Smooth muscle cell of bladder (primary cell): ENCODE measurements at places on chromosomes 2 and 18. TPM values are rescaled to one million over a fixed set of nuclear protein-coding genes. Genes with fewer than 3 reads are reported as not detected.

Gene CHRND
- total RNA-seq: not detected in 2 replicates

Gene CRYGD
- total RNA-seq: not detected in 2 replicates

Gene LYPD6
- total RNA-seq: 0.18 and 0.57 TPM in 2 replicates

Gene CHRNG
- not detected in 2 replicates for total RNA-seq

Gene TNFAIP6
- 104 and 350 TPM in 2 replicates for total RNA-seq

Gene PSMA8
- not detected in 2 replicates for total RNA-seq

Gene BCS1L
- 28.2 and 30.6 TPM in 2 replicates for total RNA-seq

Gene ACMSD
- under 0.01 TPM in 1 of 2 replicates, not detected in the other for total RNA-seq

Gene AP1S3
- total RNA-seq: 3.4 and 5.9 TPM in 2 replicates

Gene ONECUT2
- under 0.01 TPM in 2 replicates for total RNA-seq

Gene DSG3
- under 0.01 and 0.28 TPM in 2 replicates for total RNA-seq

Gene BBS5
- total RNA-seq: 4.7 and 6.6 TPM in 2 replicates

Gene MSTN
- 0.09 and 0.14 TPM in 2 replicates for total RNA-seq

Gene CCDC148
- total RNA-seq: 0.28 and 0.46 TPM in 2 replicates

Gene SFTPB
- not detected in 2 replicates for total RNA-seq

Gene PCARE
- under 0.01 TPM in 1 of 2 replicates, not detected in the other for total RNA-seq

Gene SUCLG1
- 42.3 and 44.8 TPM in 2 replicates for total RNA-seq

Gene OTOF
- under 0.01 and 0.14 TPM in 2 replicates for total RNA-seq

Gene CIB4
- total RNA-seq: not detected in 2 replicates

Gene UGT1A10
- 0.43 and 0.83 TPM in 2 replicates for total RNA-seq

Gene IL36A
- not detected in 2 replicates for total RNA-seq

Gene CFAP221
- not detected in 2 replicates for total RNA-seq

Gene PAIP2B
- 0.85 and 0.92 TPM in 2 replicates for total RNA-seq

Gene CYP26B1
- 0.14 and 0.18 TPM in 2 replicates for total RNA-seq

Gene OTOS
- total RNA-seq: not detected in 2 replicates

Gene ALPI
- total RNA-seq: not detected in 2 replicates

Gene KCNE4
- 27.2 and 43.9 TPM in 2 replicates for total RNA-seq

Gene ABCB11
- not detected in 2 replicates for total RNA-seq

Gene CPSF3
- 45.2 and 49.5 TPM in 2 replicates for total RNA-seq

Gene KLHL30
- total RNA-seq: 0.46 and 0.57 TPM in 2 replicates

Gene PLA2R1
- total RNA-seq: 7.5 and 10.0 TPM in 2 replicates

Gene SPEG
- 3.7 and 9.8 TPM in 2 replicates for total RNA-seq

Gene ZNF521
- 25.0 and 37.3 TPM in 2 replicates for total RNA-seq

Gene MOGAT1
- not detected in 2 replicates for total RNA-seq

Gene CXCR1
- total RNA-seq: not detected in 2 replicates

Gene ACVR1C
- under 0.01 and 0.09 TPM in 2 replicates for total RNA-seq

Gene ERFE
- 1.7 and 7.3 TPM in 2 replicates for total RNA-seq

Gene SPIRE1
- 15.8 and 24.6 TPM in 2 replicates for total RNA-seq

Gene MAPK4
- 0.09 TPM in 1 of 2 replicates, not detected in the other for total RNA-seq

Gene LTBP1
- 398 and 434 TPM in 2 replicates for total RNA-seq

Gene TWIST2
- 45.2 and 60.6 TPM in 2 replicates for total RNA-seq

Gene CCL20
- 0.28 TPM in 1 of 2 replicates, not detected in the other for total RNA-seq

Gene TGFA
- total RNA-seq: under 0.01 and 0.28 TPM in 2 replicates

Gene GPR35
- total RNA-seq: 0.28 and 0.74 TPM in 2 replicates

Gene PLGLB1
- 0.43 and 1.8 TPM in 2 replicates for total RNA-seq

Gene MEP1B
- total RNA-seq: not detected in 2 replicates

Gene REG3G
- not detected in 2 replicates for total RNA-seq

Gene CNTNAP5
- total RNA-seq: not detected in 2 replicates

Gene ALLC
- total RNA-seq: not detected in 2 replicates

Gene SULT1C2
- total RNA-seq: under 0.01 and 0.83 TPM in 2 replicates

Gene LCT
- total RNA-seq: not detected in 2 replicates

Gene CFAP210
- under 0.01 TPM in 1 of 2 replicates, not detected in the other for total RNA-seq

Gene ZNF385B
- total RNA-seq: 0.09 TPM in 1 of 2 replicates, not detected in the other

Gene DOK6
- 7.3 and 12.3 TPM in 2 replicates for total RNA-seq

Gene SERPINB11
- total RNA-seq: not detected in 2 replicates
